ENCODE measurements at places on chromosomes 16 and 17.

DNA sequence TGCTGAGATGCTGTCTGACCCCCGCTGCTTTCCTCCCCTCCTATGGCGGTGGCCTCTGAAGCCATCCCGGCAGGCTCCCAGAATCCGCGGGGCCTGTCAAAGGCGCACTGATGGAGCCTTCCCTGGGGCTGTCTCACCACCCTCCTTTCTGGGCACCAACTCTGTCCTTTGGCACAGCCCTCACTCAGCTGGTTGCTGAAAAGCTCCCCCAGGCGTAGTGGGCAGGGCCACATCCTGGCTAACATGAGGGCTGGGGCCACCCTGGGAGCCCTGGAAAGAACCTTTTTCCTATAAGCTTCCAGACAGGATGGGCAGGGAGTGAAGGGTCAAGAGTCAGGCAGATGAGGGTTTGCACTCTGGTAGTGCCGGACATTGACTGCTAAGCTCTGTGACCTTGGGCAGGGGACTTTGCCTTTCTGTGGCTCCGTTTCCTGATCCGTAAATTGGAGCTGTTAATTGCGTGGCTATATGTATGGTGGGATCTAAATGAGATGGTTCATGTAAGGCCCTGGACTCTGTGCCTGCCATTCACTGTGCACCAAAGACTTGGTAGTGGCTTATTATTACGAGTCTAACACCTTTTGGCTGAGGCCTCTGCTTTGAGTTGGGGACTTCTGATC lies 27.6 kb upstream of the LASP1NB start:
- no peak for DNase-seq

DNA sequence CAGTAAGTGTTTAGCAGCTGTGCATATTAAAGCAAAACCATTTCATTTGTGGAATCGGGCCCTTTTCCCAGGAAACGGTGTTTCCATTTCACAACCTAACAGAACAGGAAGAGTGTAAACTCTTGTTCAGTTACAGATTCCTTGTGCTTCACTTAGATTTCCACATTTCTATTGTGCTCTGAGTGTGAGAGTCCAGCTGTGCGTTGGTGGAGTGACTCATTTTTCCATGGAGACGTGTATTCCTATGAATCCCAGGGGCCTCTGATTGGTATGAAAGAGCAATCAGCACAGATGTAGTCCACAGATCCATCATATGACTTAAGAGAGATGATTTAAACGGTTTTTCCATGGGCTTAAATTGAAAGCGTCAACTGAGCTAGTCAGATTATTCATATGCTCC lies 13.3 kb upstream of the CAVIN1 start:
- no peak for DNase-seq

DNA sequence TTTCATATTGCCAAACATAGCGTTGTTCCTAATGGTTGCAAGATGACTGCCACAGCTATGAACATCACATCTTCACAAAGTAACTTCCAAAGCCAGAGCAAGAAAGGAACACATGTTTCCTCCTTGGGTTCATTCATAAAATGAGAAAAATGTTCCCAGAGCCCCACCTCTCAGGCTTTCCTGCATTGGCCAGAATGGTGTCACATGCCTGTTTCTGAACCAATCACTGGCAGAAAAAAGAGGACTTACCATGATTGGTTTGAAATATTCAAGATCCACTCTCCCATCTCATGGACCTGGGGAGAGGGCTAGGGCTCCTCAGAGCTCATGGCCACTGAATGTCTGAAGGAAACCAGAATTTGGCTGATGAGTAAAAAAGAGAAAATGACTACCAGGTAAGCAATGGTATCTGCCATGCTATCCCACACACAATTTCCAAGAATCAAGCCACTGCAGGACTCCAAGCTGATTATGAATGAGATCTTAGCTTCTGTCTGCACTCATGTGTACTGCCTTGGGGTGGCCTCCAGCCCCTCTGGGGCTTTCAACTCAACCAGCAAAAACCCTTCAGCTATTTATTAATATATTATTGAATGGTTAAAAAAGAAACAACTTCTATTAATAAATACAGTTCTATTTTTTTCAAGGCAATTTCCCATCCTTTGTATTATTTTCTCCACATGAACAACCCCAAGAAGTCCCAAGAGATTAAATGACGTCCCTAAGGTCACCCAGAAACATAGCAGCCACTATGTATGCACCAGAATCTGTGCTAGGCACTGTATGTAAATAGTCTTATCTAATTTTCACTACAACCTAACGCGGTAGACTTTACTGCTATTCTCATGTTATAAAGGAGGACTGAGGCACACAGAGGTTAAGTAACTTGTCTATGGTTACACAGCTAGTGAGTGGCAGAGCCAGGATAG lies 61.4 kb upstream of the TMC5 start:
- DNase-seq: no peak

GRCh38 chr17:8067806-8068205 lies 19.7 kb downstream of the ALOX12B start:
- no peak for DNase-seq

- DNase-seq: no peak
Observed at GRCh38 chr17:80465327-80465974, 11.0 kb downstream of the NPTX1 start.

- peak; percentile 78 for DNase-seq
Observed at GRCh38 chr16:69089091-69089910, 16.2 kb upstream of the HAS3 start.

GRCh38 chr17:32281011-32281451 lies 15.4 kb downstream of the RHBDL3 start:
- DNase-seq: peak; percentile 83

DNA sequence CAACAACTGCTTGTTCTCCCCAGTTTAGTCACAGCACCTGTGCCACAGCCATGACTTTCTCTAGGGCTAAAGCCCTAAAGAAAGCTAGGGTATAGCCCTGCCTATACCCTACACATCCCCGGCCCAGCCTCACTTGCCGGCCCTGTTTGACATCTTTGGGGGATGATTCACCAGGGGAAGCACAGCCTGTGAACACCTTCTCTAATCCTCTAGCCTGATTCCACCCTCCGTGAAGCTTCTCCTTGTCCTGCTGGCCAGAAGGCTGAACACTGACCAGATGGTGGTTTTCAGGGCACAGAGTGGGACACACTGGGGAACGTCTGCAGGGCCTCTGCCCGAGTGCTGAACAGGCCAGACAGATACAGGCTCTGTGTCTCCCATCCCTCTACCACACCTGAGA lies 6.0 kb downstream of the CLEC16A start:
- DNase-seq: no peak

GRCh38 chr16:49452578-49452977 lies 79.0 kb downstream of the C16orf78 start:
- DNase-seq: no peak

GRCh38 chr17:7263801-7264078 lies 1.5 kb upstream of the CLDN7 start:
- no peak for DNase-seq

GRCh38 chr17:9350080-9350479 lies 225.5 kb downstream of the STX8 start:
- DNase-seq: no peak

GRCh38 chr16:54526916-54527315 lies 240.3 kb upstream of the IRX3 start:
- no peak for DNase-seq

DNA sequence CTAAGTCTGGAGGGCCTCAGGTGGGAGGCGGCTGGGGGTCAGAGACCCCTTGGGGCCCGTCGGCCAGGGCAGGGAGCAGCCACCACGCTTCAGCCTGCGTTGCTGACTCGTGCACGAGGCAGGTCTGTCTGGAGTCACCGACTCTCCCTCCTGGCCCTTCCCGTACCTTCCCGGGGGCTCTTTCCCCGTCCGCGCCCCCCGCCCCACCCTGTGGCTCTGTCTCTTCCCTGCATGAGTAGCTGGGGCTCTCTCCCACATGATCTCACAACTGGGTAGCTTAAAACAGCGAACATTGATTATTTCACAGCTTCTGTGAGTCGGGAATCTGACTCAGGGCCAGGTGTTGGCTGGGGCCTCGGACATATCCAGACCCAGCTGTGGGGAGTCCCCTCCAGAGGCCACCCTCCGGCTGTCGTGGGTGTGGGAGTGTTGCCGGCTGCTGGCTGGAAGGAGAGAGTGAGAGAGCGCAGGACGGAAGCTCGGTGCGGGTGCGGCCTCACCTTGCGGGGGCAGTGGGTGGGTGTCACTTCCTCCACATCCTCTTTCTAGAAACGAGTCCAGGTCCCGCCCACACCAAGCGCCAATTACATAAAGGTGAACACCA lies 17.3 kb downstream of the BAHCC1 start:
- DNase-seq: no peak

DNA sequence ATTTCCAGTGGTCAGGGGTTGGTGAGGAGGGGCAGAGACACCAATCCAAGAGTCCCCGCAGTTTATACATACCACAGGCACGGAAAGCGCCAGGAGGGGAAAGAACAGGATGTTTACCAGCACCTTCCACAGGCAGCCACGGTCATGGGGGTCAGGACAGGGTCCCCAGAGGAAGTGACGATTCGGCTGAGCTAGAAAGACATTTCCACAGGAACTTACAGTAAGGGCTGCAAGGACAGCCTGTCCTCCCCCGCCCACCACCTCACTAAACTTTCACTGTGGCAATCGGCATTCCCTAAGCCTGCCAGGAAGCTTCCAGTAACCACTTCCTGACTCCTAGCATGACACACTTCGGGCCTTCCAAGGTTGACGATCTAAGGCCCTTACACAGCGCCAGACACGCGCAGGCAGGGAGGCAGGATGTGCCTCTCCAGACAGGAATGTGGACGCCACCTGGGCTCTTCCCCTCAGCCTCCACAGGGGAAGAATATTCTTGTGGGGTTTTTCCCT lies 1.2 kb upstream of the MT2A start:
- DNase-seq: peak; percentile 57

- no peak for DNase-seq
Observed at GRCh38 chr16:54444851-54445458, 158.4 kb upstream of the IRX3 start.

- DNase-seq: no peak
Observed at GRCh38 chr17:42329025-42329976, 41.0 kb downstream of the STAT5A start.

GRCh38 chr17:72386619-72387237 lies 265.9 kb downstream of the SOX9 start:
- no peak for DNase-seq

DNA sequence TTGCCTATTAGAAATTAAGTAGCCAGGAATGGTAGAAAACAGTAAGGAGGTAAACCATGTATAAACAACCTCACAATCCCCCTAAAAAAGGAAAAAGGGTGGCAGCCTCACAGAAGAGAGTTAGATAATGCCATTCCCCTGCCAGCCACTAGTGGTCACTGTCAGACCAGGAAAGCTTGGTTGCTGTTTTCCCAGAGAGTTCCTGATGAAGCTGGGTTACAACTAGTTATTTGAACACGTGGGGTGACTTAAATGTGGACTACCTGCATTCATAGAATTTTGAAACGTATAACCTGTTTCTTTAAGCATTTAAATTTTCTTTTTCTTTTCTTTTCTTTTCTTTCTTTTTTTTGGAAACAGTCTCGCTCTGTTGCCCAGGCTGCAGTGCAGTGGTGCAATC lies 5.8 kb downstream of the GPRC5C start:
- DNase-seq: no peak

DNA sequence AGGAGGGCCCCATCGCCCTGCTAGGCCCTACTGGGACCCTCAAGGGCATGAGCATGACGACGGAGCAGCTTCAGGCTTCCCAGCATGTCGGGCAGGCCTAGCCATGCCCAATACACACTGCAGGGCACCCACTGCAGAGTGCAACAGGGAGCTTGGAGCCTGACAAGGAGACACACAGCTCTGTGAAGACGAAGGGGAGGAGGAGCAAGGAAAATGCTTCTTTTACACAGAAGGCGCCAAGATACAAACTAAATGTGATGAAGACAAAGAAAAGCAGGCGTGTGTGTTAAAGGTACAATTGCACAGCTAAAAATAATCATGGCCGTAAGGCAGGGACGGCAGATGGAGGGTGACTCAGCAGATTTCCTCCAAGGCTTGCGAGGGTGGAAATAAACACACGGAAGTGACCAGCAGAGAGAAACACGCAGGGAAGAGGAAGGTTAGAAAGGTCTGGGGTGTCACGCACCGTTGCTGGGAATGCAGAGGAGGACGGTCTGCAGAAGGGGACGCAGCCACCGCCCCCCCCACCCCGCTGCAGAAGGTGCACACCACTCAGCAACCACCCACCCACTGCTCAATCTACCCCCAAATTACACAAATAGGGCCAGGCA lies 108.5 kb downstream of the ZNF778 start:
- DNase-seq: peak; percentile 47

- DNase-seq: no peak
Observed at GRCh38 chr17:17723354-17724261, 42.4 kb downstream of the RAI1 start.

DNA sequence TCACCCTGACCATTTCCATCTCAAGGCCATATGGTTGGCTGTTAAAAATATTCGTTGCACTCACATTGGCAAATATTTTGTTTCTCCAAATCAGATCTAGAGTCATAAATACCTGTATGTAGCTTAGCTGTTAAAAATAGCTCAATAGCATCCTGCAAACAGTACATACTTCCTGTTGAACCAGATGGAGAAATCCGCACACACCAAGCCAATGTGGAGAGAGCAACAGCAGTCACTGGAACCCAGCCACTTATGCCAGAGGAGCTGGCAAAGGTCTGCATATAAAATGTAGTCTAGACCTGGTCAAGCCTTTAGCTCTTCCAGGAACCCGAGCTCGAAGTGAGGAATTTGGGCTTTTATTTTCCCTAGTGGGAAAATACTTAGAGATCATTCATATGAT lies 146.4 kb upstream of the KCNJ16 start:
- DNase-seq: peak; percentile 81

GRCh38 chr16:70526403-70526802 lies 2.8 kb downstream of the SF3B3 start:
- DNase-seq: no peak

GRCh38 chr16:20850981-20851380 lies 44.7 kb downstream of the REXO5 start:
- DNase-seq: no peak

- DNase-seq: no peak
Observed at GRCh38 chr16:58299757-58300349, 5.0 kb upstream of the PRSS54 start.

DNA sequence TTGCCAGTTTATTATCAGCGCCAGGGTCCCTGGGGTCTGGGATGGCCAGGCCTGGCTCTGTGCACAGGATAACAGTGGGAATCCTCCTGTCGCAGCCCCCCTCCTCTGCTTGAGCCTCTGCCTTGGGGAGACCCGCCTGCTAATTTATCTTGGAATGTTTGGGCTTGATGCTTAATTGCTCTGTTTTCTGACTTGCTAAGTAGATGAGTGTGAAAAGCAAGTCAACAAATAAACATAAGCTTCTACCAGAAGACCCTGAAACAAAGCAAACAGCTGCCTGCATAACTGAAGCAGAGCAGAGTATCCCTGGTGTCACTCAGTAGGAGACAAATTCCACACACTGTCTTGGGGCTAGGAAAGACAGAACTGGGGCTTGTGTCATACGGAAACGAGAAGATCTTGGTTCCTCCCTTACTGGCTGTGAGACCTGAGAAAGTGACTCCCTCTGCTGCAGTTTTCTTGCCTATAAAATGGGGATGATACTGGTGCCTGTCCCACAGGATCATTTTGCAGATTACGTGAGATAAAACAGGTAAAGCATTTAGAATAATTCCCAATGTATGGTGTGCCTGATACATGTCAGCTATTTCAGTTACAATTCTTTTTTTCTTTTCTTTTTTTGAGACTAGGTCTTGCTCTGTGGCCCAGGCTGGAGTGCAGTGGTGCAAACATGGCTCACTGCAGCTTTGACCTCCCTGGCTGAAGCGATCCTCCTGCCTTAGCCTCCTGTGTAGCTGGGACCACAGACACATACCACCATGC lies 44.8 kb upstream of the IRX3 start:
- no peak for DNase-seq

GRCh38 chr17:56110463-56111135 lies 42.7 kb upstream of the ANKFN1 start:
- no peak for DNase-seq

Measured in DMS153 (cell line).